Central memory CD8-positive, alpha-beta T cell (primary cell): ENCODE measurements at places on chromosomes 5 and 9.
A peak's percentile ranks its signal among the peaks of the same experiment; 100 is the strongest.

DNA sequence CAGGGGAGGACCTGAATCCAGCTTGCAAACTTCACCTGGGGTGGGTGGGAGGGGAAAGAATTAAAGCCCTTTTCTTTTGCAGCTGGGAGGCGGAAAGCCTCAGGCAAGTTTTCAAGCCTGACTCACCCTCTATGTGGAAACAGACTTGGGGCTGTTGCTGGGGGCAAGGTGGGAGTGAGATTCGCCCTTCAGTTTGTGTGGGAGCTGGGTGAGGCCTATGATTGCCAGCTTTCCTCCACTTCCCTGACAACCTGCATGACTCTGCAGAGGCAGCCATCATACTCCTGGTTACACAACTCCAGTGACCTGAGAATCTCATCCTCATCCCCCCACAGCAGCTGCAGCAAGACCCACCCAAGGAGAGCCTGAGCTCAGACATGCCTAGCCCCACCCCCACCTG lies 43.2 kb upstream of the SREK1 start:
- no peak for DNase-seq
- H3K4me3 ChIP-seq = no peak overlapping the region
- H3K27ac ChIP-seq = peak overlapping the region; percentile 69

DNA sequence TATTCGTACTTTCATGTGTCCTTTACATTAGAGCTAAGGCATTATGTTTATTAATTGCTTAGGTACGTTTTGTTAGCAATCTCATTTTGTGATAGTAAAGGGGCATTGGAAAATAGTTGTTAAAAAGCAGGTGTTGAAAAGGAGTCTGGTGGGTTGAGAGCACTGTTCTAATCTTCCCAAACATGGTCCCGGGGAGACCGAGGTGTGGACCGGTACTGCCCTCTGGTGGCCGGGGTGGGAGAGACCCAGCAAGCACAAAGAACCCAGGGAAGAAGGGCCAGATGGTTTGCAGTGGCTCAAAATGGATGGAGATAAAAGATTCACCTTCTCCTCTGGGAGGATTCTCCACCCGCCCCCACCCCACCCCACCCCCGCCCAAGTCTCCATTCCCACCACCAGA lies 26.1 kb downstream of the IDNK start:
- H3K27ac ChIP-seq = no peak overlapping the region
- no peaks in the 10 kb centered on the region for H3K27me3 ChIP-seq
- H3K36me3 ChIP-seq = peaks cover 24% of the 10 kb centered on the region
- no peak overlapping the region for H3K4me3 ChIP-seq

- H3K27me3 ChIP-seq = no peaks in the 10 kb centered on the region
- peaks cover 7% of the 10 kb centered on the region for H3K36me3 ChIP-seq
- H3K4me1 ChIP-seq = no peaks in the 10 kb centered on the region
- no peak overlapping the region for H3K27ac ChIP-seq
- H3K4me3 ChIP-seq = no peak overlapping the region
- no peak for DNase-seq
Measured at GRCh38 chr9:123654994-123655637, 274.8 kb downstream of the DENND1A start.

DNA sequence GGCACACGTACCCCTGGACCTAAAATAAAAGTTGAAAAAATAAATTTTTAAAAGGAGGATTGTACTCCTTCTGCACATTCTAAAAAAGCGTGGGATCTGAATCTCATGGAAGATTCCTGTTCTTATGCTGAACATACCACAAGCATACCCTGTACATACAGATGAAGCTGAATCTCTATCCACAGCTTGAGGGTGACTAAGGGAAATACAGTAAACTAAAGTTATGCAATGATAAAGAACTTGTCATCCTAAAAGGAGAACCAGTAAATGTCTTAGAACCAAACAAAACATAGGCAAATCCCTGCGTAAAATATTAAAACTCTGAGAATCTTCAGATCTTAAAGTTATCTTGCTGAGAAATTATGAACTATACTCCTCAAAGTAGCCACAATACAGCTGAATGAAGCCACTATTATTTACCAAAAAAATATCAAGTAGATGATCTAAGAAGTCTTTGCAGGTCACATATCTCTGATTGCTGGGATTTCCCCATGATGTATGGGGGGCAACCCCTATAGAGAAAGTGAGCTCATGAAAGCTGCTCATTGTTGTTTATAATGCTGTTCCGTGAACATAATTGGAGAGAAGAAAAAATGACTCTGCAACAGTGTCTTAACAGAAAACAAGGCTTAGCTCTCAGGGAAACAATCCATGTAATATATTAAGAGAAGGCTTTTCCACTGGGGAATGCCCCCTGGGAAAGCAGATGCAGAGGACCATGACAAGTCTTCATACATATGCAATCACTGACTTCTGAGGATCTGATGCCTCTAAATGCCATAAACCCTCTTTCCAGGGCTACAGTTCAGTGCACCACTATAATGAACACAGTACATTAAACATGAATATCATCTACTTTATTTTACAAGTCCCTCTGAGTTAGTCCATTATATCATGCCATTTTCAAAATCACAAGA lies 210.1 kb downstream of the EPB41L4A start:
- no peaks in the 10 kb centered on the region for H3K36me3 ChIP-seq
- peaks cover 31% of the 10 kb centered on the region for H3K27me3 ChIP-seq
- no peak for DNase-seq
- H3K4me1 ChIP-seq = no peaks in the 10 kb centered on the region

GRCh38 chr9:17117372-17117771 lies 17.5 kb upstream of the CNTLN start:
- H3K27me3 ChIP-seq = no peaks in the 10 kb centered on the region
- H3K36me3 ChIP-seq = no peaks in the 10 kb centered on the region
- H3K4me1 ChIP-seq = no peaks in the 10 kb centered on the region
- H3K27ac ChIP-seq = no peak overlapping the region
- DNase-seq = no peak

GRCh38 chr9:114981063-114981462 lies 50.7 kb upstream of the TNFSF8 start:
- no peaks in the 10 kb centered on the region for H3K27me3 ChIP-seq
- no peaks in the 10 kb centered on the region for H3K36me3 ChIP-seq
- no peak for DNase-seq
- H3K4me1 ChIP-seq = no peaks in the 10 kb centered on the region

GRCh38 chr9:136847088-136847825 lies 2.0 kb upstream of the PHPT1 start:
- H3K36me3 ChIP-seq = peaks cover 47% of the 10 kb centered on the region
- H3K4me3 ChIP-seq = peak overlapping the region; percentile 91
- H3K4me1 ChIP-seq = peaks cover 21% of the 10 kb centered on the region
- H3K27me3 ChIP-seq = no peaks in the 10 kb centered on the region
